ENCODE measurements at places on chromosomes 13 and 19.

- no peak for DNase-seq
Measured at GRCh38 chr13:46374710-46375109, 12.3 kb downstream of the RUBCNL start.

DNA sequence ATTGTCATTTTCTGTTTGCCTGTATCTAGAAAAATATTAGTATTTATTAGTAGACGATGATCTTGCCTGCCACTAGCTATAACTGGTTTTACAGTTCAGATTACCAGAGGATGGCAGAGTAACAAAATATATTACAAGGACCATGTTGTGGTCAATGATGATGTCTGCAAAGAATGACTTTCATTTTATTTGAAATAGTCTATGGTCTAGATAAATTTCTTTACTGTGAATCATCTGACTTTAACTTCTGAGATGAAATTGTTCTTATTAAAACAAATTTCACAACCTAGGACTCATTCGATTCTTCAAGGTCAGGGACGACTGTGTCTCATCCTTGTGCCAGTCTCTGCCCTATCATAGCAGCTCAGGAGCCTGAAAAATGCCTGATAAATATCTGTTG is 637.8 kb upstream of the KLF12 start:
- DNase-seq, result no peak

- DNase-seq, result no peak
Measured at GRCh38 chr13:110559429-110559943, 2.0 kb downstream of the RAB20 start.

- no peak for DNase-seq
Measured at GRCh38 chr13:70171151-70171550, 62.9 kb upstream of the KLHL1 start.

- no peak for DNase-seq
Measured at GRCh38 chr13:108214441-108215271, 680 bp downstream of the LIG4 start.

Data from cortex of kidney (tissue), 1 donor.